Right renal cortex interstitium (tissue), 3 donors: ENCODE measurements at places on chromosomes 3 and 15.

GRCh38 chr3:15858547-15859506 is 61.0 kb upstream of the ANKRD28 start:
- DNase-seq: no peak

DNA sequence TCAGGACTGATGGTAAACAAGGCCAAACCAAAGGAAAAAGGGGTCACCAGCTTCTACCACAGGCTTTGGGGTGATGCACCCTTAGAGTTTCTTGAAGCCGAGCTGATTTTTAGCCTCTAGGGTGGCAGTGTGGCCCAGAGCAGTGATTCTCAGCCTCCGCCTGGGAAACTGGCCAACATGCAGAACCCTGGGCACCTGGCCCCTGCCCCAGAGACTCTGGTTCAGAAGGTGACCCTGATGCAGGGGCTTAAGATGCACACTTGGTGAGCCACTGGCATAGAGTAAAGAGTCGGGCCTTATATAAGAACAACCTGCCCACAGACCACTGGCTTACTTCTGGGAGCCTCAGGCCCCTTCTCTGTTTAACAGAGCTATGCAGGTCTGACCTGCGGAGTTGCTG is 44.5 kb downstream of the SYNM start:
- no peak for DNase-seq

GRCh38 chr3:85652360-85652759 is 693.6 kb downstream of the CADM2 start:
- no peak for DNase-seq

DNA sequence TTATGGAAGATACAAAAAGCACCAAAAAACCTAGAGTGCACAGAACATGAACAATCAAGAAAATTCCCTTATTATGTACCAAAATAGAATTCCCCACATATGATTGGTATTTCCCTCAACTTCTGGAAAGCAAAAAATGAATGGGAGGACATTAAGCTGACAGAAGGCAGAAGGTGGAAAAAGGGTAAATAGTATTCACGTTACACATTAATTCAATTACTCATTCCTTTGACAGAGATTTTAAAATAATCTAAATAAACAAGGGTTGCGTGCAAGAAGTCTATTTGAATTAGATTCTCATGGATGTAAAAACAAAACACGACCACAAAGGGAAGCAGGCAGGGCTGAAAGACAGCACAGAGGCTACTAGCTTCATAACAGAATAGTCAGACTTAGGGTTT is 260.5 kb upstream of the ZPLD1 start:
- no peak for DNase-seq

DNA sequence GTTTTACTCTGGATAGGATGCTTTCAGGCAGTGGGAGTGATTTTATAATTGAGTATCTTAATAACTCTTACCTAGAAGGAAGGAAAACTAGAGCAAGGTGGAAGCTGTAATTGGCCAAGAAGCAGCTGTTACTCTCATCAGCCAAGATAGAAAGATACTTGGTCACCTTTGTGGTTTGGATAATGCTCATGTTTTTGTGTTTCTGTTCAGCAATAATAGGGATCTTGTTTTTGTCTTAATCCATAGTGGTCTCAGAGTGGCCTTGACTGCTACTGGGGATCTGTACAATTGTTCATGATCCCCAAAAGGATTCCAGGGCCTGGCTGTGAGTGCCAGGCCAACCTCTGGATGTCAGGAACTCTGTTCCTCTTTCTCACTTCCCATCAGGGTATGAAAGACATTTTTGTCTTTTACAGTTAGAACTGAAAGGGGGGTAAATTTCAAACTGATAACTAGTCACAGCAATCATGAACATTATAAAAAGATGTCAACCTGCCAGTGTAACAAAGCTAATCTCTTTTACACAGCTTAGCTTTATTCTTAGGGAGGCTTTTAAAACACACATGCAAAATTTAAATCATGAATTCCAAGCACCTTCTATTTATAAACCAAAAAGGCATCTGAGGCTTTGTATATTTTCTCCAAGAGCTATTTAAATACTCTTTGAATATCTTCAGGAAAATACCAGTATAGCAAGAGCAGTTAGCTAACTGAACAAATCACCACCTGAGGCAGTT is 6.0 kb downstream of the UBL7 start:
- DNase-seq: no peak

GRCh38 chr3:173249457-173249856 is 108.4 kb upstream of the SPATA16 start:
- no peak for DNase-seq

- DNase-seq: no peak
Measured at GRCh38 chr3:182969277-182969676, 11.1 kb downstream of the DCUN1D1 start.

DNA sequence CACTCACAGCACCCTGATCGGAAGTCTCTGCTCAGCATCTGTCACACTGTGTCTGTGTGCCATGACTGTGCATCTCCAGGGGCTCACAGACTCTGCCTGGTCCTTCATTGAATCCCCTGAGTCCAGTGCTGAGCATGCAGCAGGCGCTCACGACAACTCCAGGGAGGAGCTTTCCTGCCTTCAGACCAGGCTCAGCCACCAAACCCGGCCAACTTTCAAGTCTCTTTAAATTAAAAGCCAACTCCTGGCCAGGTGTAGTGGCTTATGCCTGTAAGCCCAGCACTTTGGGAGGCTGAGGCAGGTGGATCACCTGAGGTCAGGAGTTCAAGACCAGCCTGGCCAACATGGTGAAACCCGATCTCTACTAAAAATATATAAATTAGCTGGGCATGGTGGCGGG is 24.2 kb downstream of the GRAMD2A start:
- DNase-seq: no peak

GRCh38 chr3:97689111-97689510 is 75.4 kb upstream of the ARL6 start:
- no peak for DNase-seq

DNA sequence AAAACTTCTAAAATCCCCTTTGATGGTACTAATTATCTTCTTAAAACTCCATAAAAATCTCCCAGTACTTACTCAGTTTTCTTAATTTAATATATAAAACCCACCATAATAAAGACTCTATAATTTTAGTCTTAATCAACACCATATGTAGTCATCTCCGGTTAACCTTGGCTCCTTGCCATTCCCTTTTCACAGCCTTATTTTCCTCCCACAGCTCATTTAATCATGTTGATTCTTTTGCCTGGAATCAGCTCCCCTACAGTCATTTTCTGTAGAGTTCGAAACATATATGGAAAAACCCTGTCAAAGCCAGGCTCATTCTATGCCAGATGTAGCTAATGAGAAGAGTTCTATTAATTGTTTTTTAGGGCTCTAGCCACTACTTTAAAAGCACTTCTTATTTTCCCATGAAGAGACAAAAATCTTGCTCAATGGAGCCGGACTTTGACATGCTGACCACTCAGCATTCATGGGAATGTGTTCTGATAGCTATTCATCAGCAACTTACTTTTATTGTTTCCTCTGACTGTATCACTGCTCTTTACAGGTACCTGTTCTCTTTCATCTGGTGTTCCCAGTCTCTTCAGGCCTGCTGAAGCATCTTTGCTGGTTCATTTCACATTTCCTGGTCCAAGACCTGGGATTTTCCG is 573.4 kb downstream of the NAALADL2 start:
- DNase-seq: no peak

- no peak for DNase-seq
Measured at GRCh38 chr3:36814066-36814717, 49.8 kb upstream of the DCLK3 start.

DNA sequence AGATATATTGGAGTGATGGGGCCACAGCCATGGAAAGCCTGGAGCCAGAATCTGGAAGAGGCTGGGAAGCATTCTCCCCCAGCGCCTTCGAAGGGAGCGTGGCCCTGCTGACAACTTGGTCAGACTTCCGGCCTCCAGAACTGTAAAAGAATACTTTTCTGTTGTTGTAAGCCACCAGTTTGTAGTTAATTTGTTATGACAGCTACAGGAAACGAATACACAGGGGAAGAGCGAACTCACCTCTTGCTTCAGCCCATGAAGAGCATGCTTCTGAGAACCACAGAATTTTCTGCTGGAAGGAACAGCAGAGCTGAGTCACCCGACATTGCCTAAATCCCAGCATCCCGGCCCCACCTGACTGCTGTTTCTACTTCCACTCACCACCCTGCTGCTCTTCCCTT is 501.7 kb downstream of the SHQ1 start:
- DNase-seq: no peak

DNA sequence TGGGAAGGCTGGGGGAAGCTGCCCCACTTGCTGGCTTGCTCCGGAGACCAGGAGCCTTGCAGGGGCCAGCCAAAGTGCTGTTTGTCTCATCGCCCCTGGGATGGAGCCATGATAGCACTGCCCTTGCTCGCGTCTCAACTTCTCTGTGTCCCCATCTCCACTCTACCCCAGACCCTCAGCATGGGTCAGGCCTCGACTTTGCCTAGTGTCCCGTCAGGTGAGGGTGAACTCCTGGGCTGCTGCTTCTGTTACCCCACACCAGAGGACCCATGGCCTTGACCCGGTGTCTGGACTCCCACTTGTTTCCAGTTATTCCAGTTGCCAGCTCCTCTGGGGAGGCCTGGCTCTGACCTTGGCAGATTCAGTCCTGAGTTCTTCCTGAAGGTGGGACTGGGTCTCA is 36.5 kb upstream of the DUSP7 start:
- no peak for DNase-seq

DNA sequence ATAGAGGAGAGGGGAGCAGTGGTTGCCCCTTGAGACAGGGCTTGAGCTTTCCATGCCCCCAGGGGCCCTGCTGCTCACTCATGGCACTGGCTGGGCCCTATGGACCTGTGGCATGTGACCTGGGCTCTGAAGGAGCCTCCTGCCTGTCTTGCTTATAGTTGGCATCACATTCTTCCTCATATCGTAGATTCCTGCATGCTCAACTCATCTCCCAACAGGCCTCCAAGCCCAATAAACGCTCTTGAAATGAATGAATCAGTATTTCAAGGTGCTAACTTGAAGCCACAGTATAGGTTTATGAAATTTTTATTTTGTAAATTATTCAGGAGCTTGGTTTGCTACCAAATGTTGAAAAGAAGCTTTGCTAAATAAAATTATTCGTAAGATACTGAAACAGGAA is 93.3 kb upstream of the SLC7A14 start:
- DNase-seq: no peak

- no peak for DNase-seq
Measured at GRCh38 chr3:143158014-143158988, 38.7 kb downstream of the CHST2 start.

DNA sequence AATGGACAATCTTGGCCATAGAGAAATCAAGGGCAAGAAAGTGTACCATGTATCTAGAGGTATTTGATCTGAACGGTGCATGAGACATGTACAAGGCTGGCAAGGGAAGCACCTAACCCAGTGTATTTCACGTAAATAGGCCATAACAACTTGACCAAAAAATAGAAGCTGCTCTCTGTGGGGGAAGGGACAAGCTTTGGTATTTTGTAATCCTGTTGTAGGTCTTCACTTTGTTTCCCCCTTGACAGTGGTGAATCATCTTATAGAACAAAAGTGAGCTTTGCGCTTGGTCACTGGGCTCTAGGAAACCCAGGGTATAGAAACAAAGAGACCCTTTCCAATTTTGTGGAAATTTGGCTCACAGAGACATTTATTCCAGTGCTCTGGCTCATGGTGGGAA is 21.0 kb downstream of the LARS2 start:
- no peak for DNase-seq
